ENCODE measurements at places on chromosomes 7 and 10. TPM values are rescaled to one million over a fixed set of nuclear protein-coding genes. Genes with fewer than 3 reads are reported as not detected.

The ATRNL1 gene
- polyA plus RNA-seq, result 27.8 TPM

The BLOC1S2 gene
- polyA plus RNA-seq, result 43.7 TPM

The CALD1 gene
- 236 TPM for polyA plus RNA-seq

The CRHR2 gene
- 0.07 TPM for polyA plus RNA-seq

The ATOH7 gene
- 1.7 TPM for polyA plus RNA-seq

The GOLGA7B gene
- polyA plus RNA-seq, result 1.2 TPM

DNA sequence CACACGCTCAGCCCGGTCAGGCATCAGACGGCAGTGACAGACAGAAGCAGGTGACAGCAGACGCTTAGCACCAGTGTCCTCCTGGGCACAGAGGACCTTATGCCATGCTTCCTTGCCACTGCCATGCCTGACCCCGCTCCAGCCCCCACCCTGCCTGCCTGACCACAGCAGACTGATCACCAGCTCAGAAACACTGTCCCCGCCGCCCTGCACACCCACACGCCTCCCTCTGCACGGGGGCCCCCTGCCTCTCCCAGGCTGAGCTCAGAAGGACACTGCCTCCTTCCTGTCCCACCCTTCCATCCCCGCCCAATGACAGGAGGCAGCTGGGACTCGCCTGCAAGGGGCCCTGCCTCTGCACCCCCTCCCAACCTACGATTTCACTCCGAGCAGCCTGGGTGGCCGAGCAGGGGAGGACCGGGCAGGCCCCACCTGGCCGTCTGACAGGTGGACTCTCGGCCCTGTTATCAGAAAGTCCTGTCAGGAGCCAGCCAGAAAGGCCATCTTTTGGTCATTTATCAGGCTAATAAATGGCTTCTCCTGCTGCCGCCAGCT lies 183.4 kb downstream of the ELFN1 start:
- no peak for DNase-seq

DNA sequence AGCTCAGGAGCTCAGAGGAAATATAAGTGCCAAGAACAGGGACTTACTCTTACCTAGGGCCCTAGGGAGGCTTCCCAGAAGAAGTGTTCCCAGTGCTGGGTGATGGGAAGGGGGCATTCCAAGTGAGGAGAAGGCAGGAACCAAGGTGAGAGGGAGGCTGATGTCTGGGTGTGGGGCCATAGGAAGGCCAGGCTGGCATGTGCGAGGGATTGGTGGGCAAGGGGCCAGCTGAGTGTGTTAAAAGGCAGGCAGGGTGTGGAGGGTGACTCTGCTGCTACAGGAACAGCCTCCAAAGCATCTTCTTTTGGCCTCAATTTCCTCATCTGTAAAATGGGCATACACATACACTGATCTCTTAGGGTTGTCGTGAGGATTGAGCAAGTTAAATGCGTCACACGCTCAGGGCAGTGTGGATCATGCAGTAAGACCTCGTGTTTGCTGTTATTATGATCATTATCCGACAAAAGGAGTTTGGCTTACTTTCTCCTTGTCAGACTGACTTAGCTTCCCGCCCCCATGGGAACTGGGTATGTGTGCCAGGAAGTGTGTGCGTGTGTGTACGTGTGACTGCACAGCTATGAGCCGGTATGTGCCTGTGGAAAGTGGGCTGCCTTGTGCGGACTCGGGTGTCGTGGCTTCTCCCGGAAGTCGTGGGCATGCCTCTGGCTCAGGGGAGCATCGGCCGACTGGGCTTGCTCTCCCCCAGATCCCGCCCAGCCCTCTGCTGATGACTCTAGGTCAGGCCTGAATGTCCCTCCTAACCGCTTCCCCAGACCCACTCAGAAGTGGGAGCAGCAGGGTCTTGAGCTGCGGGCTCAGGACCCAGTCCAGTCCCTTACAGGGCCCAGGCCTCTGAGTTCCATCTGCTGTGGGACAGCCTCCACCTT lies 59.6 kb downstream of the NEURL1 start:
- DNase-seq, result no peak

DNA sequence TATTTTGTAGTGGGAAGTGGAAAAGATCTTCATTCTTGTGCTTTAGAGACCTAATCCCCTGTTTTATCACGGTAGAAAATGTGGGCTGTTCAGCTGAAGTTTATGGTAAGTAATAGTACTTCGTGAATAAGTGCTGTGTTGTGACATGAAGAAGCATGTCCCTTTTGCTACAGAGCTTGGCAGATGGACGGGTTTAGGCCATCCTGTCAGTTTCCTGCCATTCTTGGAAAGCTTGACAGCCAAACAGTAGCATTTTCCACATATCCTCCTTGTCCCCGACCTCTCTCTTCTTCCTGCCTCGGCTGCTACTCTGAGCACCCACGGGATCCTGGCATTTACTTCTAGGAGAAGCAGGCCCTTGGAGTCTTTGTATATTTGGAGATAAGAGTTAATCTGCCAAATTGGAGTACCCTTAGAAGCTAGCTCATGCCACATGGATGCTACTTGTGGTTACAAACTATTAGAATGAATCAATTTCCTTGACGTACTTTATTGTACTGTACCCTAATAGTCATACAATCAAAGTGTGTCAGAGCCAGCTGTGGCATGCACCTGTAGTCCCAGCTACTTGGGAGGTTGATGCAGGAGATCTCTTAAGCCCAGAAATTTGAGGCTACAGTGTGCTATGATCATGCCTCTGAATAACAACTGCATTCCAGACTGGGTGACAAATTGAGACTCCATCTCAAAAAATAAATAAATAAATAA lies 39.2 kb downstream of the PNLIPRP3 start:
- DNase-seq, result no peak

- DNase-seq, result no peak
Measured at GRCh38 chr7:139200382-139200781, 30.7 kb upstream of the UBN2 start.

GRCh38 chr10:121071901-121072300 lies 220.7 kb downstream of the WDR11 start:
- DNase-seq, result no peak

GRCh38 chr10:95785942-95786669 lies 30.1 kb downstream of the ENTPD1 start:
- DNase-seq, result no peak

DNA sequence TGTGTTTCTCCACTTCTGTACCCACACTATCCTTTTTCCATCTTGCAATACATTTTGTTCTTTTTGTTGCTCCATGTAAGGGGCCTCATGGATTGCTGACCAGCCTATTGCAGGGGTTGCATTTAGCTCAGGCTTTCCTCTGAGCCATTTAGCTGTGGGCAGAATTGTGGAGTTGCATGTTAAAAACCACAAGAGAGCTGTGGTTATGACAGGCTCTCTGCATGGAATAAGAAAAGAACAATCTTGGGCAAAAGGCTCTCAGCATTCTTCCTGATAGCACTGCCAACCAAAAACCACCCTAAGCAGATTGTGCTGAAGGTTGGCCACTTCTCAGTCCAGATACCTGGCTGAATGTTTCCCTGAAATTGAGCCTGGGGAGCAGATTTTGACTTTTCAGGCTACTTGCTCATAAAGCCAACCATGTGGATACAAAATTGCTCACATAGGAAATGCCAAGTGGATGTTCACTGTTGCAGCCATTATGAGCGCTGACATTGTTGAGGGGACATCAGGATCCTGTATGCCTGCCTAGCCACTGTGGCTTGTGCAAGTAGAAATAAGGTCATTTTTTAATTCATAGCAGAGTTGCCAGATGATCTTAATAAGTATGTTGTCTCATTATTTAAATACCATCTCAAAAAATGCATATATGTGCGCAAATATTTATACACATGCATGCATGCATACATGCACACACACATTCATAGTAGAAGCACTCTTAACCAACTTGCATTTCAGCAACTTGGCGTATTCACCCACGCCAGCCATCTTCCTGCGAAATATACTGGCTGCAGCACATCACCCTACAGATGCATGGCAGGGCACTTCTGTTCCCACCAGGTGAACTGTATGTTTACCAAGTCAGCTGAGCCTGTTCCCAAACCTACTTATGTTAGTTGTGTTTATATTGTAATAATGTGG lies 695.4 kb downstream of the LRMDA start:
- no peak for DNase-seq

- no peak for DNase-seq
Measured at GRCh38 chr10:118405928-118406327, 63.8 kb upstream of the FAM204A start.

DNA sequence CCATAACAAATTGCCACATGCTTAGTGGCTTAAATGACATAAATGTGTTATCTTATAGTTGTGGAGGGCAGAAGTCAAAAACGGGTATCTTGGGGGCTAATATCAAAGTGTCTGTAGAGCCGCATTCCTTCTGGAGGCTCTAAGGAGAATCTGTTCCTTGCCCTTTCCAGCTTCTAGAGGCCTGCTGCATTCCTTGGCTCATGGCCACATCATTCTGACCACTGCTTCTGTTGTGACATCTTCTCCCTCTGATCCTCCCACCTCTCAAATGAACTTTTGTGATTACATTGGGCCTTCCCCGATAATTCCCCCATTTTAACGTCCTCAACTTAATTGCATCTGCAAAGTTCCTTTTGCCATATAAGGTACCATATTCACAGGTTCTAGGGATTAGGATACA lies 76.1 kb downstream of the CYP26A1 start:
- no peak for DNase-seq

GRCh38 chr7:146956853-146957252 lies 840.3 kb downstream of the CNTNAP2 start:
- no peak for DNase-seq

- DNase-seq, result no peak
Measured at GRCh38 chr10:131636116-131636515, 264.7 kb upstream of the PPP2R2D start.

GRCh38 chr10:7986851-7987250 lies 67.6 kb upstream of the GATA3 start:
- no peak for DNase-seq

- peak; percentile 27 for DNase-seq
Measured at GRCh38 chr7:125670926-125671572, 741.4 kb upstream of the POT1 start.

DNA sequence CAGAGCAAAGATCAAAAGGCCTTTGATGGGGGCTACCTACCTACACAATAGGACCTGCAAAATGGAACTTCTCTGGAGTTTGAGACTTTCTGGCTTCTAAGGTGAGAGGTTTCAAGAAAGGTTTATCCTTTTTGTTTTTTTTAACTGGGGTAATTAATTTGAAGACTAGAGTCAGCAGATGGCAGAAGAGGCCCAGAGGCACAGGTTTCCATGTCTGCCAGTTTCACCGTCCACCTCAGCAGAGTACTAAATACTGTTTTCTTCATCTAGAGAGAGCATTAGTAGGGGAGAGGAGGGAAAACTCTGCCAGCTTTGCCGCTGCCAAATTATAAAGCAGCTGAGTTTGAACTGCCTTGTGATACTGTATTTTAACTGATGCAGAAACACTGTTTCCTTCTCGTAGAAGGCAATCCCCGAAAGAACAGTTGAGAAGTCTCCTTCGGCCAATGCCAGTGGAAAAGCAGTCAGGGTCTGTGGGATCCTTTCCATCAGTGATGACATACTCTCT lies 138.7 kb downstream of the SLC25A13 start:
- no peak for DNase-seq

DNA sequence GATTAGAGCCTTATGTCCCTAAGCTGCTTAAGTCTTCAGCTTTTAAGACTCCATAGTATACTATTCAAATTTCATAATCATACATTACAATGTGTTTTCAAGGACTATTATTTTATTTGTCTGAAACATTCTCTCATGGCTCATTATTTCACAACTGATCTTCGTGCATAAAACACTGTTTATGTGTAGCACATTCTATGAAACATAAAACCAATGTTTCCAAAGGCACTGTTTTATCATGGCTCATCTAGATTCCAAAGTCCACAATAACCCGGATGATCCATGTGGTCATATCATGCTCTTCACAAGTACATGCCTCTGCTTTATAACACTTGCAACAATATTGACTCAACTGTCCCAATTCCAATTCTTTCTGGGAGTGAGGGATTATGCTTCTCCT lies 806.1 kb downstream of the TNS3 start:
- DNase-seq, result no peak

GRCh38 chr7:96416116-96416515 lies 94.2 kb upstream of the SLC25A13 start:
- no peak for DNase-seq

DNA sequence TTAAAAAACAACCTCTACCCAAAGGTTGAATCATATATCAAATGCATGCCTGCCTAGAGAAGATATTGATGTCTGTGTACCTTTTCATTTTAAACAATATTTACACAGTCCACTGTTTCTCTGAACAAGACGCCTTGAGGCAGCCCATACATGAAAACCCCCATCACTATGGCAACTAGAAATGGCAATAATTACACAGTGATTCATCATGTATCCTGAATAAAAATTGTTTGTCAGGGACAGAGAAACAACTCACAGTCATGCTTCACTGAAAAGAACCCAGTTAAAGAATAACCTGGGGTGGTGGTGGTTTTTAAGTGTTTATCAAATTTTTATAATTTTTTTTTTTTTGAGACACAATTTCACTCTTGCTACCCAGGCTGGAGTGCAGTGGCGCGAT lies 19.7 kb downstream of the DNAJC12 start:
- no peak for DNase-seq

DNA sequence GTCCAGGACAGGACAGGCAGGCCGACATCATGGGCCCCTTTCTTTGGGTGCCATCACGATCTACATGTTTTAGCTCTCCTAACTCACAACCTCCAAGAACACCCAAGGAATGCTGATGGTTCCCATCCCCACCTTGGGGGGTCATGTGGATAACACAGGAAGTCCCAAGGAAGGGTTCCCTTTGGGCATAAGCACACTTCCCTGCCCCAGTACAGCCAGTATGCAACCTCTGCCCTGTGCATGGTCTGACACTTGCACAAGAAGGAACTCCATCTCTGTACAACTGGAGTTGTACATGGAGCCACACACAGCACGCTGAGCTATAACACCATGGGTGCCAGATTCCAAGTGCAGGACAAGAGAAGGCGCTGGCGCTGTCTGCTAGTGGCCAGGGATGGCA lies 11.0 kb downstream of the MAT1A start:
- no peak for DNase-seq

DNA sequence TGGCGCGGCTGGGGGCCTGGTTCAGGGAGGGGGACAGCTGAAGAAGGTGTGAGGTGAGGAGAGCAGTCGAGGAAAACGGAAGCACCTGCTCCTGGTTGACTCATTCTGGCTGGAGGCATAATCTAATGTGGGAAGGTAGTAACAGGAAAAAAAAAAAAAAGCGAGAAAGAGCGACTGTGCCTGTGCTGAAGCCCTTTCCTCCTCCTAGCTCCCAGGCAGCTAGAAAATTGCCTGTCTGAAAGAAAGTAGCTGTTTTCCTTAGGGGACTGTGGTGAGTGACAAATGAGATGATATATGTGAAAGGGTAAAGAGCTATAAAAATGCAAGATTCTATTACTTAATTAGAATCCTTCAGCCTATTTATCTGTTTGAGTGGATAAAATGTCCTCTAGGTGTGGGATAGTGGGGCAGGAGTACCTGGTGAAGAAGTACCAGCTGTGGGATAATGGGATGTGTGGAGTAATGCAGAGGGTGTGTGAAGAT lies 4.9 kb upstream of the MEST start:
- no peak for DNase-seq

Measured in left kidney (tissue), 8 donors.